ENCODE measurements at places on chromosomes 7 and 10.

DNA sequence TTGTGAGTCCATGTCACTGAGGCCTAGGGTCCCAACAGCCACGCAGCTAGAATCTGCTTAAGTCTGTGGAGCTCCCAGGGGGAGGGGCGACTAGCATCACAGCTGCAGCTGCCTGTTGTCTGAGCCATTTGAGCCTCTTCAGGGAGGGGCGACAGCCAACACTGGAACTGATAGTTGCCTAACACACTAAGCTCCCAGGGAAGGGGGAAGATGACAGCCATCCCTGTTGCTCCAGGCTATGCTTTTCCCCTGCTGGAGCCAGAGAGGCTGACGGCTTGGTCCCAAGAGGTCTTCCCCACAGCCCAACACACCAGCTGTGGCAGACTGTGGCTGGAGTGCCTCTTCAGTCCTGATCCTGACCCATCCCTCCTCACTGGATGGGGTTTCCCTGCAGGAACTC lies 817.5 kb downstream of the NXPH1 start:
- no peak for DNase-seq

GRCh38 chr7:42107484-42108240 lies 129.3 kb downstream of the GLI3 start:
- DNase-seq = no peak

- peak; percentile 74 for DNase-seq
Measured at GRCh38 chr7:73918926-73919693, 58.2 kb downstream of the TMEM270 start.

- DNase-seq = no peak
Measured at GRCh38 chr10:118496525-118496924, 98.9 kb downstream of the PRLHR start.

DNA sequence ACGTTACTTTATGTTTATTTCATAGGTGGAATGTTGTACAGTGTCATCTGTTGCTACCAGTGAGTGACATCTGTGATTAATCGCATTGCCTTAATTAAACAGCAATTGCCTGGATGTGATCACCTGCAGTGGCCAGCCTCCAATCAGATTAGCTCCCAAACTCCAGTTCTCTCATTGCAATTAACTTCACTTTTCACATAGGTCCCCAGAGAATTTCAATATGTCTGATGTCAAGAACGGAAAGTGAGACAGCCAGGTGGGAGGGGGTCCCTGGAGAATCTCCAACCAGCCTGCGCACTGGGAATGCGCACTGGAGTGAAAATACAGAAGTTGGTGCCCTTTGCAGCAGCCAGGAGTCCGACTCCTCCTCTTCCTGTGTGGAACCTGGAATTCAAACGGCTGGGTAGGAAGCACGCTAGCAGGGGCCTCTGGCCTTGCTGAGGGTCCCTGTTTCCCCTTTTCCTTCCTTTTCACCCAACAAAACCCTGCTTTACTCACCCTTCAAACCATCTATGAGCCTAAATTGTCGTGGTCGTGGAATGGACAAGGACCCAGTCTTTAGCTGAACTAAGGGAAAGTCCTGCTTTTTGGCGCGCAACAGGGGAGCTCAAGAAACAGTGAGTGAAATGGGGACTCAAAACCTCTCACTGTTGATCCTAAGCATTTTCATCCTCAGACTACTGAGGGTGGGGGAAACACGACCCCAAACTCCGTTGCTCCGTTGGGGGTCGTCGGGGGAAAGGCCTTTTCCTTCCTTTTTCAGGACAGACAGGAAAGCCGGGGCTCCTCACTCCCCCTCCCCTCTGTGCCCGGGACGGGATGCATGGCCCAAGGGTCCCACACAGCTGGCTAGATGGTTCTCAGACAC lies 1355.5 kb upstream of the LRRTM3 start:
- DNase-seq = peak; percentile 76

GRCh38 chr7:23410446-23411183 lies 59.7 kb downstream of the IGF2BP3 start:
- no peak for DNase-seq

DNA sequence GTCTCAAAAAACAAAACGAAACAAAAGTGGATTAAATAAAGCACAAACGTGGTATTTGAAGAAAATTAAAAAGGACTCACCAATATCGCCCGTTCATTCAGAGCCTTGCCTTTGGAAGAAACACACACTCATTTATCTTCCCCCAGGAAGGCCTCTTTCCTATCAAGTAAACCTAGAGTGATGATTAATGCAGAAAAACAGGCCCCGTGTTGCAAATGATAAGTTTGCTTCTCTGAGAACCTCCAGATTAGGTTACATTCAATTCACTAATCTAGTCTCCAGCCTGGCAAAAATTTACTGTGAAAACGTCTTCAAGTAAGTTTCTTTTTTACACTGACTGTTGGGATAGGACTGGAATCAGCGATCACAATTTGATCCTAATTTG lies 78.0 kb upstream of the C1GALT1 start:
- no peak for DNase-seq

DNA sequence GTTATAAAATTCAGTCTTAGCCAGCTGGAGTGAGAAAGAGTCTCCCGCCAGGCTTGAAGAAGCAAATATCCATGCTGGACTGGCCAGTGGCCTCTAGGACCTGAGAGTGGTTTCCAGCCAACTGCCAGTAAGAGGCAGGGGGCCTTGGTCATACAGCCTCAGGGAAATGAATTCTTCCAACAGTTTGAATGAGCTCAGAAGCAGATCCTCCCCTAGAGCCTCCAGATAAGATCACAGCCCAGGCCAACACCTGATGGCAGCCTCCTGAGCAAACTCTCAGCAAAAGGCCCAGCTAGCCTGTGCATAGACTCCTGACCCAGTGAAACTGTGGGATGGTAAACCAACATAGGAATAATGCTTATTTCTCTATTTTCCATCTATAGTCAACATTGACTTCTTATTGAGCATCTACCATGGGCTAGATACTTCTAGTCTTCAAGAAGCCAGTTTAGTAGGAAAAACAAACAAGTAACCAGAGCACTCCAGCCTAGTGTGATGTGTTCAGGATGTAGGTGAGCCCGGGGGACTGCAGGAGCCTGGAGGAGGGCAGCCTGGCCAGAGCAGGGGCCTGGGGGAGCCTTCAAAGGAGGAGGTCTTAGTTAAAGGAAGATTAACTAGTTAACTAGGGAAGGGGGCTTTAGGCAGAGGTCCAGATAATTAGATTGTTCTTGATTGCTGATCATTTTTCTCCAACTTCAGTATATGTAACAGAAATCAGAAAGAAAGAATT lies 115.4 kb upstream of the ADO start:
- no peak for DNase-seq

DNA sequence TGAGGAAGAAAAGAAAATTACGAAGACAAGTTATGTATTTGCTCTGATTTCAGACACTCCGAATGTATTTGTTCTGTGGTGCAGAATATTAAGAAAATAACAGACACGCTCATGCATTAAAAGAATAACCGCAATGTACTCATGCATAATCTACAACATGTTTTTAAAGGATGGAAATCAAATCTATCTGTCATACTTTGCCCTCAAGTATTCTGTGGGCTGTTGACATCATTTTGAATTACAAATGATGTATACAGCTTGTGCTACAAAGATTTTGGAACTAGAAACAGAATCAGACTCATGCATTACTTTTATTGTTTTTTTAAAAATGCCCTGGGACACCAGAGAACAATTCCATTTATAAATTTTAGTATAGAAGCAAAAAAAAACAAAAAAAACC lies 69.9 kb downstream of the APBB1IP start:
- no peak for DNase-seq

DNA sequence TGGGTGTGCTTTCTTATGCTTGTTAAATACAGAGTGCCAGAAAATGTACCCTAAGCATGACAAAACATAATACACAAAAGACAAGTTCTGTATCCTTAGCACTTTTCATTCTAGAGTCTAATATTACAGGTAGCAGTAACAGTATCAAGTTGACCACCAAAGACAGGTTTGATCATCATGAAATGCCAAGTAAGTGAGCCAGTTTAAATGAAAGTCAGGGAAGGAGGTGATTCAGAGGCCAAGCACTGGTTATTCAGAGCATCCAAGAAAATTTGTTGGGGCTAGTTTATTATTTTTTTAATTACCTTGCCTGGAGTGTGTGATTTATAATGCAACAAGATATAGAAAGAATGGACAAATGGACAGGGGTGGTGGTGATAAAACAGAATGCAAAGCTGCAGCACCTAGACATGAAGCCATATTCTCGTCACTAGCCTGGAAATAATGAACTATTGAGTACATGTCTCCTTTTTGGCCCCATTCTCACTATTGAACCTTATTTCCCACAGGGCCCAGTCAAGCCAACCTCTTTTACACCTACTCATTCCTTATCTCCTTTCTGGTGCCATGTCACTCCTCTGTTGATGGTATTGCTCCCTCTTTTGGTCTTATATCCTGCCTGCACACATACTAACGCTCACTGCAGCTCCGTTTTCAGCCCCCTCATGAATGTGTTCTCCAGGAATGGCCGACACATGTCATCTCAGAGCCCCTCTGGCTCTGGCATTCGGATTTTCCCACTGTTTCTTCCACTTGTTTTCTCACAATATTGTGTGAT lies 78.6 kb upstream of the GLCCI1 start:
- DNase-seq = no peak

DNA sequence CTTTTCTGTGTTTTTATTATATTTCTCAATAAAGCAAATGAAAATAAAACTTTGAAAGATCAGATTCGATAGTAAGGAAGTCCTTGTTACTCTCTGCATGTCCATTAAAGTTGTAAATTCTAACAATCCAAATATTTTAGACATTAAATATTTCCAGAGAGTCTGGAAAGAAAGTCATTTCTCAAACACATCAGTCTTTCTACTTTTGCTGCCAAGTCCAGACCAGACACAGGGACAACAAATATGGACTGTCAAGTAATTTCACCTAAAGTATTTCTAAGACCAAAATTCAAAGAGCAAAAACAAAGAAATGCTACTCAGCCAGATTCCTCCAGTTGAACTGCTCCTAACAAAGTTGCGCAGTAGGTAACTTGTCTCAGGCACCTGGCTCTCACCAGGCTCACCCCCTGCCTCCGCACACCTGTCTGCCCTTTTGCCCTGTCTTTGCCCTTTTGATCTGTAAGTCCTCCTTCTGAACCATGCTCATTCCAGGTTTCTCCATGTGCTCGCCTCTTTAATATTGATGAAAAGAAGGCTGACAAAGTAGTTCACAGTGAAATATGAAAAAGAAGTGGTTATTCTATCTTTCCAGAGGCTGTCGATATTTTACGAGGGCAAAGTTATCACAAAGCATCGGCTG lies 300.5 kb downstream of the C7orf25 start:
- no peak for DNase-seq

DNA sequence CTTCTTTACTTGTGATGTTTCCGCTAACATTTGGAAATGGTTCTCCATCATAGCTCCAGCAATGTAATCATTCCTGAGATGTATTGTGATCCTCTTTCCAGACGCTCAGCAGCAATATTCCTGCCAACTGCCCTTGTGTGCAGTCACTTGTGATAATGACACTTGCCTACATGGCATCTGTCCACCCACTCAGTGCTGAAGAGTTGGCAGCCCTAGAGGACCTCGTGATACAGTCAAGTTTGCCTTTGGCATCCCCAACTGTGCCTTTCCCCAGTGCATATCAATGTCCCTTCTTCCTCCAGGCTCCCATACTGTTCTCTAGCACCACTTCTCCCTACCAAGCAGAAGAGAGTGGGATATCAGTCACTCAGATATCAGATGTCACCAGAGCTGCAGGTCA lies 64.9 kb downstream of the MYOF start:
- DNase-seq = peak; percentile 88

GRCh38 chr7:957418-958220 lies 3.1 kb upstream of the ADAP1 start:
- peak; percentile 90 for DNase-seq

GRCh38 chr7:70951271-70951962 lies 180.5 kb upstream of the GALNT17 start:
- DNase-seq = no peak

DNA sequence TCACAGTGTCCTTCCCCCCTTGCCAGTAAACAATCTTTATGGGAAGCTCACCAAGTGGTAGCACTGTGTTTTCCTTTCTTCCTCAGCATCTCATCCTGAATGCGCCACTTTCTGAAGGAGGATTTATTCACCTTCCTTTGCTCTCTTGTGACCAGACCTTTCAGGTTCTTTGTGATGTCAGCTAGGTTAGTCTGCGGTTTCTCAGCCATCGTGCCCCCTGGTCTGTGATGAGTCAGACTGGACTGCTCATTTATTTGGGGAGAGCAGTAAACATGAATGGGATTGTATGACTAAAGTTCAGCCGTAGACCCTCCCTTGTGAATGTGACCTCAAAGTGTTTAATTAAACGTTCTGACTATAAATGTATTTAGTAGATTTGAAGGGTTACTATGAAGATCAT lies 235.1 kb upstream of the CELF2 start:
- DNase-seq = no peak

- DNase-seq = no peak
Measured at GRCh38 chr10:74194545-74194944, 43.5 kb downstream of the ADK start.

- DNase-seq = no peak
Measured at GRCh38 chr10:68001539-68001938, 73.5 kb downstream of the HERC4 start.

GRCh38 chr10:30447125-30447799 lies 13.3 kb downstream of the MAP3K8 start:
- DNase-seq = no peak

DNA sequence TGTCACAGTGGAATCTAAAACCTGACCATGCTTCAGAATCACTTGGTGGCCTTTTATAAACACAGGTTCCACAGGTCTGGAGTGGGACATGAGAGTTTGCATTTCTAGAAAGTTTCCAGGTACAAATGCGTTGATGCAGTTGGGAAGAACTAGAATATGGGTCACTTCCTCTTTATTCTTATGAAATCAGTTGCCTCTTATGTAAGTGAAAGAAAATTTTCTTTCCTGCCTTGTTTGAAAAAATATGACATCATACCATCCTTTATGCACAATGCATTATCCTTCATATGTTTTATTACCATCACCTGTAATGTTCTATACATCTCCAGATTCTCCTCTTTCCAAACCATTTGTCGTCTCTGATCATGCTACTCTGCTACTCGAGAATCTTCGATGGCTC lies 44.0 kb downstream of the PLXNA4 start:
- DNase-seq = no peak

DNA sequence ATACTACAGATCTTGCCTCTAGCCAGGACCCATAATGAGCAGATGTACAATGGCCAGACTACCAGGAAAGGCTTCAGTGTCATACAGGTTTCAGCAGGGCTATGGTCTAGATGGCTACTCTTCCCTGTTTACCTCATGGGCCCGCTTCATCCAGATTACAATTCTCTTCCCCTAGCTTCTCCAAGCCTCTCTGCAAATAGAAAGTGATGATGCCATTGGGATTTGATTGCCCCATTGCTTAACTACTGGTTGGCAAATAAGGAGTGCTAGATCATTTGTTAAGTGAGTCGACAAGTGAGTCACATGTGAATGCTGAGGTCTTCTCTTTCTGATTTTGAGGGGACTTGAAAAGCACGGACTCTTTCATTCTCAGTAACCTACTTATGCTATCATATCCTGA lies 361.5 kb upstream of the LRRTM3 start:
- DNase-seq = no peak
